Body of pancreas (tissue), 4 donors: ENCODE measurements at places on chromosomes 16 and 17.

DNA sequence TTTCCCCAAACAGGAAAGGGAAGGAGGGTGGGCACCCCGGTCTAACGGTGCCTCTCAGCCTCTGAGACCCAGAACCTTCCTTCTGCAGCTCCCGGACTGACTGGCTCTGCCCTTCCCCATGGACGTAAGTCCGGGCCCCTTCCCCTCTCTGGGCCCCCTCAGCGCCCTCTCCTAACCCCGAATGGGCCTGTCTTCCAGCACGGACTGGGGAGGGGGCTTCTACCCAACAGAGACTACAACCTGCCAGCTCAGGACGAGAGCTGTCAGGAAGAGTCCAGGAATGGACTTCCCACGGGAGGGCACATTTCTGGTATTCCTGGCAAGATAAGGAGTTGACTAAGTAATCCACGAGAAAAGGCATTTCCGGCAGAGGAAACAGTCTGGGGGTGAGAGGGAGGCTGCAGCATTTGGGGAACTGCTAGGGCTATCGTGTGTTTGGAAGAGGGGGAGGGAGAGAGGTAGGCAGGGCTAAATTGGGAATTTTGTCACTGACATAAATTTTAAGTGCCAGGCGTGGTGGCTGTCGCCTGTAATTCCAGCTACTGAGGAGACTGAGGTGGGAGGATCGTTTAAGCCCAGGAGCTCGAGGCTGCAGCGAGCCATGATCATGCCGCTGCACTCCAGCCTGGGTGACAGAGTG, 12.1 kb upstream of the ALDOA start:
- DNase-seq: no peak

DNA sequence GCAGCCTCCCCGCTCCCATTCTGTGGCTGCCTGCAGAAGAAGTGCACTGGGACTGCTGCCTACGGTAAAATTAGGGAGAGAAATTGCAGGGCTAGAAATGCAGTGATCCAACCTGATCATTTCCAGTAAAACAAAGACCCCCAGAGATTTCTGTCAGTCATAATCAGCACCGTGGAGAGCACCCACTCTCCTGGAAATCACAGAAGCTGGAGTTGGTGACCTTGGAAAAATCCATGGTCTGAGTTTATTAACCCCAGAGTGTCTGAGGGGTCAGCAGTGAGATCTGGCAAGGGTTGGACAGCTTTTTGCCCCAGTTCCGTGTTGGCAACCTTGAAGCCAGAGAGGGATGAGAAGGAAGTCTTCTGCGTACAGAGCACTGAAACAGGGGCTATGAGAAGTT, 7.8 kb downstream of the SYCE1L start:
- no peak for DNase-seq

- no peak for DNase-seq
Observed at GRCh38 chr16:63983401-63983800, 1138.5 kb downstream of the CDH11 start.

- DNase-seq: peak; percentile 27
Observed at GRCh38 chr17:4229627-4230541, 33.9 kb downstream of the ANKFY1 start.

DNA sequence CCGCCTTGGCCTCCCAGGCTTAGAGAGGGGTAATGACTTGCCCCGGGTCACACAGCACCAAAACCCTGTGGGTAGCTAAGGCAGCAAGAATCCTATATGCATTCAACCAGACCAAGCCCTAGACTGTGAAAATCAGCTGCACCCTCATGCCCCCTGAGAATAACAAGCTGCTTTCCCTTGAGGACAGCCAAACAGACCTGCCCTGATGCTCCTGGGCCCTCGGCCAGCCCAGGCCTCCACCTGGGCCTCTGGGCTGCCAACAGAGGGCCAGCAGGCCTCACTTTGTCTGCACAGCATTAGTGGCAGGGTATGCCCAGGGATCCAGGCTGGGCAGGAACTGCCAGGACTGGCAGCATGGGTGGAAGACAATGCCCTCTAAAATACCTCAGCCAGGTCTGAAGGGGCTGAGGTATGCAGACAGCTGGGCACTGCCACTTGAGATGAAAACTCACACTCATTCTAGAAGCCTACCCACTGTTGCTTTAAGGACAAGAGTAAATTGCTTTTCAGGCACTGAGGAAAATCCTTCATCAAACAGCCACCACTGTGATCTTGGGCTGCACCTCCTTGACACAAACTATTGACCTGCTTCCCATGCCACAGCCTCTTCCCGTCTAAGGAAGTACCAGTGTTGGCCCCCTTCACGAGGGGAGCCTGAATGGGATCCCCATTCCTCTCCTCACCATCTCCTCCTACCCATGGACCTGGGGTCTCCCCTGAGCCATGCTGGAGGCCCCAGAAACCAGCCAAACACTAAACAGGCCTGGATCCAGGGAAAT, 8.8 kb downstream of the ST3GAL2 start:
- DNase-seq: no peak

DNA sequence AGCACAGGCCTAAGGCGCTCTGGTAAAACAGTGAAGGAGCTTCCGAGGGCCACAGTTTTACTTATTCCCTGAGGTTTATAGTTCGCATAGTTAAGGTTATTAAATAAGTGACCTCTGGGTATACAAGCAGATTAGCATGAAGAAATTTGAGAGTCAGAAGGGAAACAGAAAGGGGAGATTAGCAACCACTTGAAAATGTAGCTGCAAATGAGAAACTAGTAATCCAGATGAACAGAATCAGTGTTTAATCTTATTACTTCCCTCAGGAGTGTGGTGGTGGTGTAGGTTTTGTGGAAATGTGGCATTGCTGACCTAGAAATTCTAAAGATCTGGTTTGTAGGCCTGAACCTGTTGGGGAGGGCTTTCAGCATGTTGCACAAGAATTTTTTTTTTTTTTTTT, 130.4 kb downstream of the CCDC182 start:
- DNase-seq: no peak

DNA sequence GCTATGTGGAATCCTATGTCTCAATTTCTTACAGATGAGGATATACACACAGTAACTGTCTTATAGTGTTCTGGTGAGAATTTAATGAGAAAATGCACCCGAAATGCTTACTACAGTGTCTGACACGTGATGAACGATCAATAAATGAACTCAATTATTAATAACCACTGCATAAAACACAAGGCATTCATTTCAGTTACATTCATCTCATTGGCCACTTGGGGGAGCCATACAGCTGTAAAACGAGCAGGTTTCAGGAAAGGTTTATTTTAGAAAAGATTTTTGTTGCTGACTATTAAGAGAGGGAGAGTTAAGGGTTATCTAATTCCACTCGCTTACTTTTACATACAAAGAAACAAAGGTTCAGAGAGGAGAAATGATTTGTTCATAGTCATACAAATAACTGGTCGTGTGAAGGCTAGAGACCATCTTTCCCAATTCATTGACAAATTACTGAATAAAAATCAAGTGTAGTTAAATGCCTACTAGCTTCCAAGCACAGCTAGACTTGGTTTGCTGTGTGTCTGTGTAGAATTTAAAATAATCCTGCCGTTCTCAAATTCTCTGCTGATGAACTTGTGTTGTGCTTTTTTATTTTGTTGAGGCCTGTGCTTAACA, 160.1 kb downstream of the MAP2K4 start:
- DNase-seq: peak; percentile 25

GRCh38 chr16:57627184-57627871, 1.1 kb upstream of the ADGRG1 start:
- DNase-seq: no peak

GRCh38 chr17:75827308-75828075, 16.7 kb downstream of the UNC13D start:
- DNase-seq: peak; percentile 66

DNA sequence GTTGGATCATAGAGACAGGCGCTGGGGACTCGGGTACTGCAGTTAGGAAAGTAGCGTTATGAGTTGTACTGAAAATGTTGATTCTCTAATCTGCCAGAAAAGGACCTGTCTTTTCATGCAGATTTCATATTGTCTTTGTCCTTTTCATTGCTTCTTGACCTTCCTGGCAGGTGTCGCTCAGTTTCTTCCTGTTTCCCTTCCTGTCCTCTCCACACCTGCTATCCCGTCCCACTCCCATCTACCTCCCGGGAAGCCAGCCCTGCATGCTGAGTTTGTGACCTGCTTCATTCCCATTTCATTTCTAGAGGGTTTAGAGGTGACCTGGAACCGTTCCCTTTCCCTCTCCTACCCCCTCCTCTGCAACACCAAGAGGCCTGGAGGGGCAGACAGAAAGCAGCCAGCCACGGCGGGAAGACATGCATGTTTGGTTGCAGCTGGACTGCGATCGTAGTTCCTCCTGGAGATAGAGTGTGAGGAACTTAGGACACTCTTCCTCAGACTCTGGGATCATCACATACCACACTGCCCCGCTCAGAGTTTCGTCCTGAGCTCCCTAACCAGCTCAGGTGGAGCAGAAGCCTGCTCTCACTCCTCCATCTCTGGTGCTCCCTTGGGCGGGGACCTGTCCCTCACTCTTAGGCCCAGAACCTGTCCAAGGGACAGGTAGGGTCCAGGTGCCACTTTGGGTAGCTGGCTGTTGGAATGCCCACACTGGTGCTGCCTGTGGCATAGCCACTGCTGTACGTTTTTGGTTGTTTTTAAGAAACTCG, 23.9 kb upstream of the ARHGAP23 start:
- DNase-seq: no peak

- DNase-seq: peak; percentile 84
Observed at GRCh38 chr16:62225675-62226074, 189.4 kb upstream of the CDH8 start.

DNA sequence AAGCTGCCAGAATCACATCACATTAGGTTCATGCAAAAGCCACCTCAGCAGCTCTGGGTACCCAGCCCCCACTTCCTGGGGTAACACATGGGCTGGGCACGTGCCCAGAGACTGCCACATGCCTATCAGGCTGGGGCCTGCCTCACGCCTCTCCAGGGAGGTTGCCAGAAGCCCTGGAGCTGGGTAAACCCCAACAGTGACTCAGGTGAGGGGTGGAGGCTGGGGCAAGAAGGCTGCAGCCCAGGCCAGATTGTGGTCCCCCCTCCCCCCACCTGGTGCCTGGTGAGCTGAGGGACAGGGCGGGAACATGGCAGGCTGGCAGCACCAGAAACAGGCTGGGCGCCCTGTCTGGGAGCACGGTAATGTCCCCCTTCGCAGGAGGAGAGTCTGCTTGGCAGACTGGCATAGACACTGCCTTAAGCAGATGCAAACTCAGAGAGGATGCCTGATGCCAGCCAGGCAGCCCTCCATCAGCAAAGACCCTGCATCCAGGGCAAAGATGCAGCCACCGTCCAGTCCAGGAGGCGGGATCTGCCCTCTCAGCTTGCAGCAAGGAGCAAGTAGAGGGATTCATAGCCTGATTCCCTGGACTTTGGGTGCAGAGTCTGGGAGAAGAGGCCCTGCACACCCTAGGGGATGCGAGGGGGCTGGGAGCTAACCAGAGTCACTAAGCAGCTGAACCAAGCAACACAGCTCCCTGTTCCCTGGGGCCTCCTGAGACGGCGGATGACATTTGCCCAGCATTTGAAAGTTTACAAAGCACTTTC, 28.8 kb downstream of the NGFR start:
- no peak for DNase-seq

GRCh38 chr17:63701868-63702720, 2.2 kb upstream of the LIMD2 start:
- peak; percentile 47 for DNase-seq

GRCh38 chr16:79316004-79316458, 284.5 kb downstream of the MAF start:
- no peak for DNase-seq

DNA sequence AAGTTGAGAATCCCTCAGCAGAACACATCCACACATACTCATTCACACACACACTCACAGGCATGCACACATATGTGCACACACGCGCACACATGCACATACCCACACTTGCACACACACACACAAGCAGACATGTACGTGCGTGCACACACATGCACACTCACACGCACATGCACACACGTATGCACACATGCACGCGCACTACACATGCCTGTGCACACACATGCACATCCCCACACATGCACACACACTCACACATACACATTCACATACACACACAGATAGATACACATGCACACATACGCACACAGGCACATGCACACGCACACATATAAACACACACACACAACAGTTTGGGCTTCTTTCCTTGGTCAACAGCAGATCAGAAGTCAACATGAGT, 24.0 kb downstream of the GSG1L start:
- DNase-seq: no peak

DNA sequence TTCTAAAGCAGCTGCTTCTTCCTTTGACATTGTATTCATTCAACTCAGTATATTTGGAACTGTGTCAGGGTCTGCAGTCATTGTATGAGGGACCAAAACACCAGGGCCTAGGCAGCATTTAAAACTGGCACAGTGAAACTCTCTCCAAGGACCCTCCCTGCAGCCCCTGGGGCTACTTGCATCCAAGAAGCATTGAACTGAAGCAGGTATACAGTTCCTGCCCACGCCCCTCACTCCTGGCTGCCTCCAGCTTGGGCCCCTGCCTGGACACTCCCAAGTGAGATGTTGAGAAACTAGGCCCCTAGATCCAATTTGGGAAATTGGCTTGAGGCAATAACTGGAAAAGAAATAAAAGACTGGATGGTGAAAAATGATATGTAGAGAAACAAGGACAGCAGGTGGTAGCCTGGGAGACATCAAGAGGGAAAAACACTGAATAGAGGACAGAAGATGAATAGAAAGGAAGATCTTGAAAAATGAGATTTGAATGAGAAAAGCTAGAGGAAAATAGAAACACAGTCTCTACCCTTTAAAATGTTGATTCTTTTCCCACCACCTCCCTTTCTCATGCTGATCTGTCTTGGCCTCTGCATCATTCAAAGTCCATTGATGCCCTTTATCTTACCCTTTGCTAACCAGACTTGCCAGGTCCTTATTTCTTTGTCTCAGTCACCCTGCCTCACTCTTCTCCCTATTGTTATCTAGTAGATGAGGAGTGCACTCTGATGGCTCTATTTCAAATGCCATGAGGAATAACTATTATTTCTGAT, 368.8 kb upstream of the CDH8 start:
- no peak for DNase-seq

DNA sequence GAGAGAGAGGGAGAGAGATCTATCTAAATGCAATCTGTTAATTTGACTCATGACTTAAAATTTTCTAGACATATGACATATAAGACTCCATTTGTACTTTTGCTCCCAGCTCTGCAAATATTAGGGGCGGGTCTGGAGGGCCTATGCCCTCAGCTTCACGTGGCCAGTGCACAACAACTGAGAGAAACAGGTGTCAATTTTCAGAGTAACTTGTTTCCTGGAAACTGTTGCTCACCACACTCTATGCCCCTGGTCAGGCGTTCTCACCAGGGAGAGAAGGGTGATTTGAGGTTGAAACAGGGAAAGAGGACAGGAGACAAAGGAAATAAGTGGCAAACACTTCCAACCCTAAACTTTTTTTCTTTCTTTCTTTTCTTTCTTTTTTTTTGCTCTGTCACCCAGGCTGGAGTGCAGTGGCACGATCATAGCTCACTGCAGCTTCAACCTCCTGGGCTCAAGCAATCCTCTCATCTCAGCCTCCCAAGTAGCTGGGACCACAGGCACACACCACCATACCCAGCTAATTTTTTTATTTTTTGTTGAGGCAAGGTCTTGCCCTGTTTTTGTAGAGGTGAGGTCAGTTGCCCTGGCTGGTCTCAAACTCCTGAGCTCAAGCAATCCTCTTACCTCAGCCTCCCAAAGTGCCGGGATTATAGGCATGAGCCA, 270.0 kb downstream of the SLC39A11 start:
- DNase-seq: no peak

GRCh38 chr16:27238016-27238587, 30.5 kb downstream of the NSMCE1 start:
- no peak for DNase-seq
